ENCODE measurements at places on chromosomes 3 and 15.

DNA sequence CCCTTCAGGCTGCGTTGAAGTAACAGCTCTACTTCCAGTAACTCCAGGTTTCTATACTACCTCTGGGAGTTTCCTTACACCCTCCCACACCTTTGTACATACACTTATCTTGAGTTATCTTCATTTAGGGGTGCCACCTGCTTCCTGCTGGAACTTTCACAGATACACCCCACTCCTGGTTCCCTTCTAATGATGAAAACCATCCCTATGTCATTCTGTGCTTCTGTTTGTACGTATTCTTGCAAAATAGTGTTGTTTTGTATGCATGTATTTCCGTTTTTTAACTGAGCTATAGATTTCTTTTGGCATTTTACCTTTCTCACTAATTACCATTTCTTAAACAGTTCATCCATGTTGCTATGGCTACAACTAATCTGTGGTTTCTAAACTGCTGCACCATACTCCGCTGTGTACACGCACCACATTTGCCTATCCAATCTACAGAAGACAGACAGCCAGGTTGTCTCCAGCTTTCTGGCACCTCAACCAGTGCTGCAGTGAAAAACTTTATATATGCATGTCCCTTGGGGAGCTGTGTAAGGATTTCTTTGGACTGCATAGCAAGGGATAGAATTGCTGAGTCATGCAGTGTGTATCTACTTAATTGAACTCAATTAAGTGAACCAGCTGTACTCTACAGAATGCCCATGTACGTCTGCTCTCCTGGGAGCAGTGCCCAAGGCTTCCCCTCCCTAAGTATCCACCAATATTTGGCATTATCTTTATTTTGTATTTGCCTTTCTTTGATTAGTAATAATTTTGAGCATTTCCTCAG, 61.4 kb upstream of the ST8SIA2 start:
- DNase-seq = no peak

GRCh38 chr3:168802766-168803165, 707.0 kb upstream of the GOLIM4 start:
- no peak for DNase-seq

- DNase-seq = no peak
Measured at GRCh38 chr3:101453961-101454360, 59.1 kb downstream of the SENP7 start.

DNA sequence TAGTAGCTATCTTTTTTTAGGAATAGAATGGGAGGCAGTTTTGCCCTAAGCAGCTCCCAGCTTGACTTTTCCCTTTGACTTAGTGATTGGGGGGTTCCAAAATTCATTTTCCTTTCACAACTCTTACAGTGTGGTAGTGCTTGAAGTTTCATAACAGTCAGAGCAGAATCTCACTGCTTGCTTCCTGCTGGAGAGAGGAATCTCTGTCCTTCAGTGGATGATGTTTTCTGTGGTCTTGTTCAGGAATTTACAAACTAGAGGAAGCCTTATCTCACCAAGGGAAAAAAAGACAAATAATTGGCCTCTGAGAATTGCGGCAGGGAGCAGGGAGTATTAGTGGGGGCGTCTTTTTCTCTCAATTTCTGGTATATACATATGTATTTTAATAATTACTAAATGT, 326.6 kb upstream of the C2CD4B start:
- DNase-seq = no peak

- no peak for DNase-seq
Measured at GRCh38 chr15:63831041-63831440, 2.7 kb downstream of the HERC1 start.

DNA sequence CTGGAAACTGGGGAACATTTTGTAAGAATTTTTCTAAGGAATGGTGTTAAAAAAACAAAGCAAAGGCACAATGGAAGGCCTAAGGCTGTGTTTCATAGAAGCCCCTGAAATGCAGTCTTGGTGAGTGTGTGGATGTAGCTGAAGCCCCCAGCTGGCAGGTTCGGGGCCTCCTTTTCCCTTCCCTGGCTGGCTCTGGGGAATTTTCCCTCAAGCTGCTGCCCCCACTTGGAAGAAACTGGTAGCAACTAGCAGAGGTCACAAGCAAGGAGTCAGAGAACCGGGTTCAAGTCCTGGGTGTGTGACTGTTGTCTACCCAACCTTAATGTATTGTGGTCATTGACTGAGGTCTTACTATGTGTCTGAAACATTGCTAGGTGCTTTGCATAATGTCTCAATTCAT, 85.3 kb upstream of the MYZAP start:
- DNase-seq = no peak

DNA sequence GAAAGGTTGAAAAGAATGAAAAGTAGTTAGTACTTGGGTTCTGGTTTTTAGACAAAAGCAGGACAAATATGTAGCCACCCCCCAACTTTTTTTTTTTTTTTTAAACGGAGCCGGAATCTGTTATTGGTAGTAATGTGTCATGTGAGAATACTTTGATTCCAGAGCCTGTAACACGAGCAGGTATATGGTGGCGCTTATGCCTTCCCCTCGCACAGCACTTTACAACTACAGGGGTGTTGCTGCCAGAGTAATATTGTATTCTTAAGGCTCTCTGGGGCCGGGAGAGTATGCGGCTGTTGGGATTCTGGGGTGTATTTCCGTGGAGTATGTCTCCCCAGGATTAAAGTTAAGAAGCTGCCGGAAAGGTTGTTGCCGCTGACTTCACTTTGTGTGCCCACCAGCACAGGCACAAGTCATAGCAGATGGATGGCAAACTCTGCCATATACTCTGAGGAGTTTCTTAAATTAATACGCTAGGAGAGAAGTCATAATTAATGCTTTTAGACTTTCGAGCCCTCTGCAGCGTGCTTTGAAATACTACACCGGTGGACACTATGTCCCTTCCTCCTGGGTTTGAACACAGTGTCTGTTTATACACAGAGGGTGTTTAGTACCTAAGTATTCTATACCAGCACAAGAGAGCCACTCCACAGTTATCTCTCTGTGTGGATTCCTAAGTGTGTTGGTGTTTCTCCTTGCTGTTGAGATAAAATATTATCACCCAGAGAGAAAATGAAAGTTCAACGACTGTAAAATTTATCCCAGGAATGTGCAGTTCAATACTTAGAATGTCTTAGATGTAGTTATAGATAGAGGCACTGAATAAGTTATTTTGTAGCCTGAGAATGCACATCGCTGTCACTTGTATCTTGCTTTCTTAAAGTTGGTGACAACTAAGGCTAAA, 1.4 kb downstream of the MBNL1 start:
- DNase-seq = peak; percentile 47
